Activated naive CD4-positive, alpha-beta T cell (primary cell): ENCODE measurements at places on chromosomes 2 and 18.

- DNase-seq = no peak
Measured at GRCh38 chr2:1990724-1991123, 246.4 kb upstream of the PXDN start.

GRCh38 chr2:54161660-54162424 lies 46.4 kb downstream of the ACYP2 start:
- DNase-seq = no peak

DNA sequence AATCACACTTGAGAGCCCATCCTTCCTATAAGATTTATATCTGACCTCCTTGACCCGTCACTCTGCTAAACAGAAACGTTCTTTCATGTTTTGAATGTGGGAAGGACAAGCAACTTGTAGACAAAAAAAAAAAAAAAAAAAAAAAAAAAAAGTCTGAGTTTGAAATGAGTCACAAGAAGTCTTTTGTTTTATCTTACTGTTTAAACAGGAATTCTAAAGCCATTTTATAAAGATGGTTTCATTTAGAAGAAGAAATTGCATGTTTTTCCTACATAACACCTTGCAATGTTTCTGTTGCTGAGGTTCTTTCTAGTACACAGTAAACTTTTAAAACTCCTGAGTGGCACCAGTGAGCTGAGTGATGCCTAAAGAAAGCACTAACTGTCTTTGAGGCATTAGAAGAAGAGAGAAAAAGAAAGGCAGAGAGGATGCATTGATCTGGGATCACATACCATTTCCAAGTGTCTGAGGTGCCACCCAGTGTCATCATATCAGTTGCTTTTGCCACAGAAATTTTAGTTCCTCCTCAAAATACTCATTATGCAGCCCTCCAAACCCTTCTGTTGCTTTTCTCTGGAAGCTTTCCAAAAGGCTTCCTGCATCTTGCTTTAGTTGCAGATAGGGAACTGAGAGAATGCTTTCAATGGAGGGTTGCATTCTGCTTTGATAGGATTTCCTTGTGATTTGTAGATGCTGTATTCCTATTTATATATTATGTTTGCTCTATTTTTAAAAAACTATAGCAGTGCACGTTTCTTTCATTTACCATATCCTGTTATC lies 69.1 kb downstream of the ACVR2A start:
- DNase-seq = no peak

- DNase-seq = no peak
Measured at GRCh38 chr2:64230540-64230939, 86.3 kb upstream of the PELI1 start.

DNA sequence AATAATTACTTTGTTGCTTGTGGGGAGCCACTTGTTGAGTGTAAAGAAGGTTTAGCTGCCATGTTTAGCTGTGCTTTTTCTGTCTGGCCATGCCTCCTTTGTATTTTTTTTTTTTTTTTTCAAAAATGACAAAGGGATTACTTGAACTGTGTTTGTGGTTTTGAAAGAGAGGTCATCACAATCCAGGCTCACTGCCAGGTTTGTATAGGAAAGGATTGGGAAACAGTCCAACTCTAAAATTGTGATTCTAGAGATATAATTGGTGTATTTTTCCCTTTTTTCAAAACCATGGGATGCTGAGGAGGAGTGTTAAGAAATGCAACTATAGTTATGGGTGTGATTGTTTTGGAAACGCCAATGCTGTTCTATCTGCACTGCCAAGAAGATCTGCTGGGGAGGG lies 4.3 kb downstream of the ITPRIPL1 start:
- DNase-seq = no peak

DNA sequence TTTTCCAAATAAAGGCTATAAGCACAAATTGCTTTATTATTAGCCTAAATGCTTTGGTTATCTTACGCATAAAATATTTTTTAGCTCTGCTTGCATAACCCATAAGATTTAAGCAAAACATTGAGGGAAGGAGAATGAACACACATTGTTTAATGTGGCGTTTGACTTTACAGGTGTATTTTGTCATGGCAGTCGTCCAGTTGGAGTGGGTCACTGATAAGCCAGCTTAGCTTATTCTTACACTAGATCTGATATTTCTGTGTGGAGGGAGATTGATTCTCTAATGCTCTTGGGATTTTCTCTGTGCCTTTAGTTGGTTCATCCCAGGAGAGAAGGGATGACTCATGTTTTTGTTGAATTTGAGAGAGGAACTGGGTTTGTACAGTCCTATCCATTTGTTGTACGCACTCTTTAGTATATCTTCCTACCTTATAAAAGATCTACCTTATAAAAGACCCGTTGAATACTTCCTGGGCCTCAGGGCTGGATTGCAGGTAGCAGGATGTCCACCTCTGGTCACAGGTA lies 47.5 kb upstream of the ACYP2 start:
- no peak for DNase-seq

DNA sequence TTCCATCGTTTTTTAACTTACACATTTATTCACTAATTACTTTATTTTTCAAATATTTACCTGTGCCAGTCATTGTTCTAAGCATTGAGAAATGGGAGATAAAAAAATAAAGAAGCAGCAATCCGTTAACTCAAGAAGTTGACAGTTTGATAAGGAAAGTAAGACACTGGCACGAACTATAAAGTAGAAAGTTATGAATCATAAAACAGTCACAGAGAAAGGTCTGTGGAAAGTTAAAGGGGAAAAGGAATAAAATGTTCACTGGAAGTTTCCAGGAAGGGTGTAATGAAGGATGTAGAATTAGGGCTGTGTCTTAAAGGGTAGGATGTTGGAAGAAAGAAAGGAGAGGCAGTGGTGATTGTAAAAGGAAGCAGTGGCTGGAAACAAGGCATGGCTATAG lies 118.9 kb downstream of the RDH14 start:
- DNase-seq = no peak

- no peak for DNase-seq
Measured at GRCh38 chr2:236078297-236079255, 89.6 kb downstream of the GBX2 start.

DNA sequence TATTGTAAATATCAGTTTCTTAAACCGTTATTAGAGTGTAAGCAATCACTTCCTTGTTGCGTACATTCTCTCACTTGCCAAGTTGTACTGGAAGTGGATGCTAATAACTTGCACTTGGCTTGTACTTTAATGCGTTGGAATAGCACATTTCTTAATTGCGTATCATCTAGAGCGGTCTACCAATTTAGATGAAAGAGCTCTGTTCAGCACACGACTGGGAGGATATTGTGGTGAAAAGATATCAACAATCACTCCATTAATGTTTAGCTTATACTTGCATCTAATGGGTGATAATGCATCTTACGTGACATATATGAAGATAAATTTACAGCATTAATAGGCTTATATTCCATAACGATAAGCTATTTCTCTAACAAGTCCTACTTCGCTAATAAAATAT lies 11.7 kb upstream of the TMEFF2 start:
- DNase-seq = no peak

DNA sequence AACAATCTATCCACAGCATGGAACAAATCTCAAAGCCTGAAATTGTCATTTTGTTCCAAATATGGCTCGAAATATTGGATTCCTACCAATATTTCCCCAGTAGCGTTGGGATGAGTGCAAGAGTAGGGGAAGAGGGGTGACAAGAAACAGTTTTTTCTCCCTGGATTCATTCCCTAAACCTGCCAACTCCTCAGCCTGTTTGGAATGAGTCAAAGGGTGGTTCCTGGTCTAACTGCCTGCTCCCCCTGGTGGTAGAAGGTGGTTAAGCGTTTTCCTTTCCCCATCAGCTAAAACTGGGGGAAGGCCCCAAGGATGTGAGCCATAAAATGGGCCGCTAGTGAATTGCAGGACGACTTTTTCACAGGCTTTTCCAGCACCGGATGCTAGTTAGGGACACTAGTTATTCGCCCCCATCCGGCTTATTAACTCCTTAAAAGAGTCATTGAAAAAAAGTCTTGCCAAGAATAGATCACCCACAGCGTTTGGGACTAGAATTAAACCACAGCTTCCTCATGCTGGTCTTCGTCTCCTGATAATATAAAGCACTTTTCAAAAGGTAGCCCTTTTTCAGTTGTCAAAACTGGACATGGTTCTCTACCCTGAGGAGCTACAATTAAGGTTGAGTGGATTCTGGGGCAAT lies 72.5 kb downstream of the DHRS9 start:
- peak; percentile 27 for DNase-seq

- no peak for DNase-seq
Measured at GRCh38 chr2:212022966-212023365, 515.6 kb downstream of the ERBB4 start.

- no peak for DNase-seq
Measured at GRCh38 chr2:239168575-239168974, 232.2 kb downstream of the HDAC4 start.

DNA sequence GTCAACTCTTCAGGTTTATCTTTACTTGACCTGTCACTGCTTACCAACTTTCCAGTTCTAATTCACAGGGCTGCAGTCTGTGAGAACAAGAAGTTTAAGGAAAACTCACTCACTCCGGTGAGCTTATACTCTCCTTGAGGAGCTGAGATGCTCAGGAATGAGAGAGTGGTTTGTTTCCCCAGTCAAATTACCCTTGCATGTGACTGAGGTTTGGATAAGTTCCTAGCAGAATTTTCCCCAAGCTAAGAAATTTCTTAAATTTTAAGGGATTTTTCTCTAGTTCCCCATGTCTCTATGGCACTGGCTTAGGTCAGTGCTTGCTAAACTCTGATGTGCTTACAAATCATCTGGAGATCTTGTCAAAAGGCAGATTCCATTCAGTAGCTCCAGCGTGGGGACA lies 12.8 kb upstream of the CCDC85A start:
- no peak for DNase-seq

DNA sequence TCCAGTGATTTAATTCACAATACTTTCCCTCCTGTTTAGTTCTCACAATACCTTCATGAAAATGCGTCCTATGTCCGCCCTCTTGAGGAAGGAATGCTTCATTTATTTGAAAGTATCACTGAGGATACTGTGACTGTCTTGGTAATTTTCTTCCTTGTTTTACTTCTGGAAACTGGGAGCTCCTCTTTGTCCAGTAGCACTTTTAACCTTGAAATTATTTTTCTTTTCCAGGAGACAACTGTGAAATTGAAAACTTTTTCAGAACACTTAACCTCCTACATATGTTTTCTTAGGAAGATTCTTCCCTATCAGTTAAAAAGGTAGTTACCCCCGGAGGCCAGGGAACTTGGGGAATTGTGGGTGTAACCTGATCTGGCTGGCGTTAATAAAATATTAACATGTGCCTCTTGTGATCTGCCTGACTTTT lies 58.9 kb upstream of the STON1 start:
- no peak for DNase-seq

DNA sequence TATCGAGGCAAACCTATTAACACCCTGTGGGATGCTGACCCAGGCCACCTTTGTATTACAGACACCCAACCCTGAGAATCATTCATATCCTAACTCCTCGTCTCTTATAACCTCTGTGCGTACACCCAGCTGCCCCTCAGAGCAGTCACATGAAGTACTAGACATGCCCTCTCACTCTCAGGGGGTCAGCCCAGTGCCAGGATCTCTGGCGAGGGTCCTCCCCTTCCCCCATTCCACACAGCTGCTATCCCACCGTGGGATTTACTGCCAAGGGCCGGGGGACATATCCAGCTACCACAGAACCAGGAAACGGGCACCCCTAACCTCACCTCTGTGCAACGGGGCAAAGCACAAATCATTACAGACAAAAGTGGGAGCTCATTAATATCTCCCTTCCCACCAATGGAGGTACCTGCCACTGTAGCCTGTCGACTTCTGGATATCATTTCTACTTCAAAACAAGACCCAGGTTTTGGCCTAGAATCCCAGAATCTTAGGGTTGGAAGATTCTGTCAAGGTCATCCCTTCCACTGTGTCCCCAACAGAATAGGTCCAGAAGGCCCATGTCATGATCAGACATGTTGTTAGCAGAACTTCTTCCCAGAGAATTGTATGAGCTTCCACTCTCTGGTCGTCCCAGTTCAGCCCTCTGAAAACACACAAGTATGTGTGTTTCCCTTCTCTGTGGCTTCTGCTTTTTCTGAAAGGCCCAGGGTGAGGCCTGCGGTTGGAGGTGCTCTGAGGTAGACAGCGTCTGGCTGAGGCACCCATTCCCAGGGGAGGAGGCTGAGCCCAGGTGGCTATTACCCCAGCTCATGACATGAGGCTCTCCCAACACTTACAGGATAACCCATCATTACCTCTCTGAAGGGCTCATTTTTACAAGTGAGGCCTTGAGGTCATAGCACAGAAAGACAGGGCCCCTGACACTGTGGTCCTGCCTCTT lies 1.7 kb downstream of the TMBIM1 start:
- peak; percentile 23 for DNase-seq

DNA sequence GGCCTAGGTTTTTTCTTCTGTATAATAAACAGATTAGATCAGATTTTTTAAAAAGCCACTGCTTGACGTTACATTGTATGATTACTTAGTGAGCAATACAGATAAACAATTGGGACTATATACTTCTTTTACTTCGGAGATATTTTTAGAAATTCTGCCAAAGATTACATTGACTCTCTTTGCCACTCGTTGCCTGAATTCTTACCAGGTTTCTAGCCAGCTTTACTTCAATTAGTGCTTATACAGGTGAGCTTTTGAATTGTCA lies 156.6 kb downstream of the HAUS1 start:
- no peak for DNase-seq

GRCh38 chr2:197308996-197309690 lies 1.4 kb downstream of the ANKRD44 start:
- no peak for DNase-seq

- no peak for DNase-seq
Measured at GRCh38 chr18:51575171-51575570, 377.7 kb upstream of the MEX3C start.

GRCh38 chr2:214587442-214587841 lies 176.6 kb downstream of the VWC2L start:
- DNase-seq = no peak

GRCh38 chr2:71630454-71631328 lies 177.3 kb downstream of the DYSF start:
- no peak for DNase-seq

DNA sequence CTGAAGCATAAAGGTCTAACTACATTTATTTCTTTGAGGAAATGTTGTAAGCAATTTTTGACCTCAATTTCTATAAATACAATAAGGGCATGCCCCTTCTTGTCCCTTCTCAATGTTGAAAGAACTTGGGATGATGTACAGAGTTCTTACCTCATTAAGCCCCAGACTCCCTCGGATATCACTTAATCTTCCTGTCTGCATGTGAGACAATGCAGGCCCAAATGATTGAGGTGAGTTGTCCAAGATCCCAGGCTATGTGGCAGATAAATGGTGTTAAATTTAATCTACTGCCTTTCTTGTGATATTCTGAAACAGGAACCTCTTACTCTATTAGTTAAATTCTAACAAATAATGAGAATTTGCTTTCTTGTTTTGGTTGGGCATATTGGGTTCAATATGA lies 1073.4 kb upstream of the GYPC start:
- DNase-seq = no peak
